ENCODE measurements at places on chromosomes 1 and 21.

DNA sequence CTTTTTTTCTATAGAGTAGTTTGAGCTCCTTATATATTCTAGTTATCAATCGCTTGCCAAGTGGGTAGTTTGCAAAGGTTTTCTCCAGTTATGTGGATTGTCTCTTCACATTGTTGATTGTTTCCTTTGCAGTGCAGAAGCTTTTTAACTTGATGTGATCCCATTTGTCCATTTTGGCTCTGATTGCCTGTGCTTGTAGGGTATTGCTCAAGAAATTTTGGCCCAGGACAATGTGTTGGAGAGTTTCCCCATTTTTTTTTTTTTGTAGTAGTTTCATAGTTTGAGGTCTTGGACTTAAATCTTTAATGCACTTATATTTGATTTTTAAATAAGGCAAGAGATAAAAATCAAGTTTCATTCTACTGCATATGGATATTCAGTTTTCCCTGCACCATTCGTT, 774.8 kb upstream of the ADAMTS5 start:
- DNase-seq, result no peak

DNA sequence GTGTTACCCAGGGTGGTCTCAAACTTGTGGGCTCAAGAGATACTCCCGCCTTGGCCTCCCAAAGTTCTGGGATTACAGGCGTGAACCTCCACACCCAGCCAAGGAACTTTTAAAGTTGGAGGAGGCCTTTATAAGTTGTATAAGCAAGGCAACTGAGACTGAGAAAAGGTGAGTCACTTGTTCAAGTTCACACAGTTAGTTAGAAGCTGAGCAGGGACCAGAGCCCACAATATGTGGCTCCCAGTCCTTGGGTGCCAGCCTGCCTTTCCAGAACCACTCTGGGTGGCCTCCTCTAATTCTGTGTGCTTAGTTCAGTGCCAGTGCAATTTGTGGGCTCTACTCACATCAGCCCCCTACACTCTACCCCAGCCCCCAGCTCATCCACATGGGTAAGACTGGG, 3.7 kb downstream of the RAB25 start:
- DNase-seq, result no peak

GRCh38 chr1:33060579-33061083, 20.3 kb upstream of the AZIN2 start:
- no peak for DNase-seq

- DNase-seq, result no peak
Observed at GRCh38 chr1:208510192-208510952, 266.2 kb upstream of the PLXNA2 start.

- no peak for DNase-seq
Observed at GRCh38 chr1:202662081-202662480, 48.2 kb downstream of the SYT2 start.

- DNase-seq, result no peak
Observed at GRCh38 chr1:230509281-230509977, 83.3 kb upstream of the PGBD5 start.

GRCh38 chr1:163657719-163658118, 336.0 kb downstream of the NUF2 start:
- DNase-seq, result no peak

DNA sequence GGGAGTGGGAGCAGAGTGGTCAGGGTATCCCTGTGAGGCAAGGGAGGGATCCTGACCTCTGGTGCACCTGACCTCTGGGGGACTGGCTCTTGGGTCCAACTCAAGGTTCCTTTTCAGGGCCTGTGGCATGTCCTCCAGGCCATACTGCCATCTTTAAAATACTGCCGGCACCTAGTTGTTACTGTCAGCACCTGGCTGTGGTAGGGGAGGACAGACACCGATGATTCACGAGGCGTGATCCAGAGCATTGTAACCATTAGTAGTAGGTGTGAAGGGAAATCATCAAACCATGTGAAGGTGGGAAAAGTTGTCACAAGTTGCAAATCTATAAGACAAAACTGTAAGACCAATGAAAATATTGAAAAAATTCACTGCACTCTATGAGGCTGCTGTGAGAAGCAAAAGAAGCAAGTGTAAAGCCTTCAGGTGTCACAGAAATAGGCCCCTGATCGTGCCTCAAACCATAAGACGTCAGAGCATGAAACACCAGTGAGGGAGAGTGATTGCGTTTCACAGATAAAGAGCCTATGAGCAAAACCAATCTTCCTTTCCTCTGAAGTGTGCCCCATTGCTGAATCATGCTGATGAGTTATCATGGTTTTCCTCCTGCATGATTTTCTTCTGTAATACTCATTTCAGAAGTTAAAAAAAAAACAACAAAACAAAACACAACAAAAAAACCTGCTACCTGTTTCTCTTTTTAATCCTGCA, 55.3 kb downstream of the CDC7 start:
- DNase-seq, result peak; percentile 37

DNA sequence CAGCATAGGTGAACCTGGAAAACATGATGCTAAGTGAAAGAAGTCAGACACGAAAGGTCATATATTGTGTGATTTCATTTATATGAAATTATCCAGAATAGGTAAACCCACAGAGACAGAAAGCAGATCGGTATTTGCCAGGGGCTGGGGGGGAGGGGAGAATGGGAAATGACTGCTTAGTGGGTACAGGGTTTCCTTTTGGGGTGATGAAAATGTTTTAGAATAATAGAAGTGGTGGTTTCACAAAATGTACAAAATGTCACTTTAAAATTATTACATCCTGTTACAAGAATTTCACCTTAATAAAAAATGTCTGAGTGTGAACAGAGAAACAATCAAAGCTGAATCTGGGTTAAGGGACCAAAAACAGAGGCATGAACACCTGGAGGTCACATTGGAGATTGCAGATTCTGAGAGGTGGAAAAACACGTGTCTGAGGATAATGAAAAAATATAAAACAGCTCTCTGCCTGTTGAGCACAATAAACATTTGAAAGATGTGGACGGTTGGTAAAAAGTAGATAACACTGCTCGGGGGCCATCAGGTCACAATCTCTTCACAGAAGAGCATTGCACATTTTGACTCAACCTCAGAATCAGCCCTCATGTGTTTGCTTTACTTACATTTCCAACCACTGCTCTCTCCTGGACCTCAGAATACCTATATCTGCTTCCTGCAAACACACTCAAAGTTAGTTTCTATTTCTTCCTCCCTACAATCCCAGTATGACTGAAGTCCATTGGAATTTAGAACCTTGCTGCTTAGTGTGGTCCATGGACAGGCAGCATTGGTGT, 3.2 kb downstream of the SLAMF6 start:
- no peak for DNase-seq

DNA sequence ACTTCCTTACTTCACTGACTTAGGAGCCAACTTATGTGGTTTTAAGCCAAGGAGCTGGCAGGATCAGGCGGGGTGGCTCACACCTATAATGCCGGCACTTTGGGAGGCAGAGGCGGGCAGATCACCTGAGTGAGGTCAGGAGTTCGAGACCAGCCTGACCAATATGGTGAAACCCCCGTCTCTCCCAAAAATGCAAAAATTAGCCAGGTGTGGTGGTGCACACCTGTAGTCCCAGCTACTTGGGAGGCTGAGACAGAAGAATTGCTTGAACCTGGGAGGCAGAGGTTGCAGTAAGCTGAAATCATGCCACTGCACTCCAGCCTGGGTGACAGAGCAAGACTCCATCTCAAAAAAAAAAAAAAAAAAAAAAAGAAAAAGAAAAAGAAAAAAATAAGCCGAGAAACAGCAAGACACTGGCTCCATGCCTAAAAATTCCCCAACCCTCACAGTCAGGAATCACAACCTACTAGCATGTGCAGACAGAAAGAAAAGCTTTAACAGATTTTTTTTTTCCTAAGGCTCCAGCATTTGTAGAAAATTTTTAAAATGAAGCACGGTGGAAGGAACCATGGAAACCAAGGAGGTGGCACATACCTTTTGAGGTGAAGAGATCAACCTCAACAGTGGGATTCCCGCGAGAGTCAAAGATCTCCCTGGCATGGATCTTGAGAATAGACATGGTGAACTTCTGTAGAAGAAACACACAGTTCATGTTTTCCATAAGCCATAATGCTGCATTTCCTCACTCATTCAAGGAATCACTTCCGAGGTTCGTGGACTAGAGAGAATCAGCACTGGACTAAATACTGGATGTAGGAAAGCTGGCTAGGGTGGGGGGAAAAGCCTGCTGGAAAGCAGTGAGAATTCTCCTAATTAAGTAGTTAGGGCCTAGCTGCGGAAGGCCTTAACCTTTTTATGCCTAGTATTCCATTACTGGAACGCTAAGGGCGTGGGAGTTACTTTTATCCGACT, 4.0 kb downstream of the ENO1 start:
- no peak for DNase-seq

- DNase-seq, result no peak
Observed at GRCh38 chr1:38741341-38741740, 118.2 kb downstream of the RRAGC start.

- no peak for DNase-seq
Observed at GRCh38 chr21:26123012-26123411, 47.6 kb downstream of the APP start.

DNA sequence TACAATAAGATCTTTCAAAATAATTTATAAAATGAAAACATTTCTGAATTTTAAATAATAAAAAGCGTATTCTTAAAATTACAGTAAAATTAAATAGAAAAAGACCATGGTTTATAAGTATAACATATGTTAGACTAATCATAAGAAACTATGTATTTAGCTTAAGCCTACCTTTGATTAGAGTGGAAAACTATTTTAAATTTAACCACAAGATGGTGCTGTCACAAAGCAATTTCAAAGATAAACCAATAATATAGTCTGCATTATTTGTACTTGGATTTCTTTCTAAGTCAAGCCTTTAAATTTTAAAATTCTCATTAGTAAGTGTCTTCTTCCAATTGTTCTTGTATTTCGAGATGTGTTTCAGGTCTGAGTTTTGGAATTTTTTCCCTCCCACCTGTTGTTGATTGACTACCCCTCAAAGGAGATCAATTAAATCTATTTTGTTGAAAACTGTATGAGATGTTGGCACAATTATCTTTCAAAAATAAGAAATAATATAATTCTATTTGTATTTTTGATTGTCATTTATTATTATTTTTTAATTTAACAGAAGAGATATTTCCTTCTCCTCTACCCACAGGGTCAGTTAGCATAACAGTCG, 459.8 kb downstream of the KCNT2 start:
- DNase-seq, result no peak

- DNase-seq, result no peak
Observed at GRCh38 chr1:229557200-229557850, 1.2 kb downstream of the ABCB10 start.

DNA sequence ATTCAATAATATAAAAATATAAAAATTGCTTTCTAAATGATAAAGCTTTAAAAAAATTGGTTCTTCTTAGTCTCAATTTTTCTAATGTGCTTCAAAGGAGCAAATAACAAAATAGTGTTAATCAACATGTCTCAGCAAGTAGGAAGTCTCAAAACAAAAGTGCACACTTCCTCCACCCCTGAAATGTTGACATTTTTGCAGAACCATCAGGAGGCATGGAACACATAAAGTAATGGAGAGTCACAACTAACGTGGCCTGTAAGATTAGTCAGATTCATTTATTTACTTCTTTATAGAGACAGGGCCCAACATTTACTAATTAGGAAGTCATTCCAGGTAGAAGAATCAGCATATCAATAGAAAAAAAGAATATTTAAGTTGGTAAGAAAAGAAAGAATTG, 34.9 kb upstream of the FMO2 start:
- DNase-seq, result no peak

DNA sequence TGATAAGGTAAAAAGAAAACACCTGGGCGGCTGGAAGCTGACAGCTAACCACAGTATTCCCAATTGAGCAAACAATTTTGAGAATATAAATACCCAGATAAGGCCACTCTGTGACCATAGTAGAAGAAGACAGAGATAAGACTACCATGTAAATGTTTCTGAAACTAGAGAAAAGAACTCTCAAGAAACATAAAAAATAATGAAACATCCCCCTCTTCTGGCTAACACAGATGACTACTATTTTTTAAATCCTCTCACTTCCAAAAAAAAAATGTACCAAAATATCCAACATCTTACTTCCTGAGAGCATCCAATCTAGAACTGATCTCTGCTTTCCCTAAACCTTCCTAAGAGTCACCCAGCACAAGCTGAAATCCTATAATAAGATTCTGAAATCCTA, 125.9 kb downstream of the HFM1 start:
- DNase-seq, result no peak

- DNase-seq, result peak; percentile 16
Observed at GRCh38 chr21:36504067-36505058, 24.4 kb upstream of the CLDN14 start.

GRCh38 chr1:40314721-40315238, 2.3 kb downstream of the COL9A2 start:
- no peak for DNase-seq

GRCh38 chr1:46594063-46594462, 10.0 kb downstream of the MKNK1 start:
- DNase-seq, result no peak

GRCh38 chr21:46055863-46056281, 42.0 kb upstream of the COL6A2 start:
- no peak for DNase-seq

DNA sequence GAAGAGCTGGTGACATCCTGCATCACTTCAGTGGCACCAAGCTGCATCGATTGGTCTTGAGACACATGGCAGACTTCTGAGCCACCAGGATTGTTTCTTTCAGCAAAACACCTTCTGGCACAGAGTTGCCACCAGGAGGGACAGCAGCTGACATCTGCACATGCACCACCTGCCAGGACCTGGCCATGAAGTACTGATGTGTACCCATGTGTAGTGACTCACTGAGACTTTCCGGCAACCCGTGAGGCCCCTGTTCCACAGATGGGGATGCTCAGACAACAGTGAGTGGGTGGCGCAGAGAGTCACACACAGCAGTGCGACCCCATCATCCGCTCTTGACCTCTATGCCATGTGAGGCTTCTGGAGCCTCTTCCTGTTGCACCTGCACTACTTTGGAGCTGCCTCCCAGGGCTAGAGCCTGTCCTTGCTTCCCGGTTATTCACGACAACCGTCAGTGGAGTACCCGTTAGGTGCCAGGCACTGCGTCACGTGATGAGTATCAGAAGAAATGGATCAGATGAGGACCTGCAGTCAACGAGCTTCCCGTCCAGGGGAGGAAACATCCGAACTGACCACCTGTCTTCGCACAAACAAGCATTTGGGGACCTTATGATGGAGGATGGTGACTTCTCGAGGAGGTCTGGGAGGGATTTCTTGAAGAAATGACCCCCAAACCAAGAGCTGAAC, 80.5 kb upstream of the VAMP3 start:
- DNase-seq, result no peak

DNA sequence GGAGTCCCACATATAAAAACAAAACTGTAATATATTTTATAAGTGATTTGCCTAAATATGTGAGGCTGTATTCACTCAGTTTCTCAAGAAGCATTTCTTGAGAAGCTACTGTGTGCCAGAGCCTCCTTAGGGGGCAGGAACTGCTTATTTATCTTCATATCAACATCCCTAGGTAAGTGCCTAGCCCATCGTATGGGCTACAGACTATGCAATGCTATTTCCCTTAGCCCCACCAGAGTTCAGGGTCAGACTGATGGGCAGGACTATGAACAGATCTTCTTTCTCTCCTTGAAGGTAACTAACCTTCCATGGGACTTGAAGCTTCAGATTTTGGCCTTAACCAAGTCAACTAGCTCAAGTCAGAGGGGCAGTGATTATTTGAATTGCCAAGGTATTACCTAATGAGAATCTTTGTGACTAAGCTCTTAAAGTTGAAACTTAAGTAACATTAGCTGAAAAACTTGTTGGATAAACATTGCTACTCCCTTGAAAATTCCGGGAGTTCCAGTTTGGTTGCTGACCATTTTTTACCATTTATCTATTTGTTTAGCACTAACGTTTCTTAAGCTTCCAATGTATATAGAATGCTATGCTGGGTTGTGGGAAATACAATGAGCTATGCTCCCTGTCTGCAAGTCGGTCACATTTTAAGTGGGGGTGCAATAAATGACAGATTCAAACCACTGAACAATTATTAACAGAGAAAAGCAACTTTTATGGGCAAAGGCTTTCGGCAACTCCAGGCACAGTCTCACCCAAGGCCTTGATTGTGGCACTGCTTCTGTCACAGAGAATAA, 85.2 kb downstream of the GPR88 start:
- no peak for DNase-seq

Measured in T-helper 9 cell (primary cell).